ENCODE measurements at places on chromosomes 7 and 10.
A peak's percentile ranks its signal among the peaks of the same experiment; 100 is the strongest.

DNA sequence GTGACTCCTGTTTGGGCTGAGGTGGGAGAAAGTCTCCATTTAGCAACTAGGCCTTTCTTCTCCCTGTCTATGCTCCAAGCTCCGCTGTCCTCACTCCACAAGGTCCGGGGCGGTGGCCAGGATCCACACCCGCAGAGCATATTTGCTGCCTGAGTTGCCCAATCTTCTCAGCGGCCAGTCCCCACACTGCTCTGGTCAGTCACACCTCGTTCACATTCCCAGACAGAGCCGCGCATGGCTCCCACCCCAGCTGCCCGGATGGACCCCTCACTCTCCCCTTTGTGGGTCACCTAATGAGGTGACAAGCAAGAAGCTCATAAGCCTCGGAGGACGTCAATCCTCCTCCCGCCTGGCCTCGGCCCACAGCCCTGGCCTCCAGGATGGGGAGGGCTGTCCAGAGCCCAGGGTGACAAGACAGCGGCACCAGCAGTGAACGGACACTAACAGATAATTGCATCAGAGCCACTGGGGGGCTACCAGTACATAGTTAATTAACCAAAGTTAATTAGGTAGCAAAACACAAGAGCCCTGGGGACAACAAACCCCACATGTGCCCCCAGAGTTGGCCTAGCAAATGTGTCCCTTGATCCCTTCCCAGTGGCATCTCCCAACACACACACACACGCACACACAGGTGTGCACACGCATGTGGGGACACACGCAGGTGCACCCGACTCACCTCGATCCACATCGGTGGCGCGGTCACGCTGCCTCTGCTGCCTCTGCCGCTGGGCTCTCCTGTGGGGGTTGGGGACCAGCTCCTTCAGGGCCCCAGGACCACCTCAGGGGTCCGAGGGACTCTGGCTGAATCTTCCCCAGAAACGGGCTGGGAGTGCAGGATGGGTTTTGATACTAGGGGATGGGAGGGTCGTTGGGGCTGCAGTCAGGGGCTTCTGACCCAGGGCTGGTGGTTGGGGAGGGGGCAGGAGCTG is 11.8 kb downstream of the EPHA1 start:
- DNase-seq = peak; percentile 36

- DNase-seq = peak; percentile 95
These were observed at the start of gene PCGF6 for GRCh38 chr10:103350517-103351260. Gene PCGF6 (minus strand): TSS chr10:103351140. CDS start chr10:103351066, 74 bp downstream.

DNA sequence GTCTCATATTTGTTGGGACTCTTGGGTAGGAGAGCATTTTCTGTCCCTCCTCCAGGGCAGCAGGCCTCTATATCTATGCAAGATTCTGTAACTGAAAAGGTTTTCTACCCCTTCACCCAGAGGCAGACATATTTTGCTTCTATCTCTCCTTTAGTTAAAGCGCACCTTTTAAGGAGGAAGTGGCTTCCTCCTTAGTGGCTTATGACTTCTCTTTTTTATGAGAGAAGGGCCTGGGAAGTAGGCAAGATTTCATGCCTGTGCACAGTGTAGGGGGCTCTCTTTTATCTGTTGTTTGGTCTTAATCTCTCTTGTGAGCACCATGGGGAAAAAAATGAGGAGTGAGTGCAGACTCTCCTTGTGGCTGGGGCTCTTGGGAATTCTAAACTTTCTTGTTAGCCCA is 122.1 kb downstream of the LRMDA start:
- DNase-seq = no peak

- no peak for DNase-seq
These were observed 64.6 kb downstream of the JCAD start for GRCh38 chr10:29994811-29995210.

GRCh38 chr7:2090526-2091520 is 141.9 kb downstream of the MAD1L1 start:
- DNase-seq = no peak

DNA sequence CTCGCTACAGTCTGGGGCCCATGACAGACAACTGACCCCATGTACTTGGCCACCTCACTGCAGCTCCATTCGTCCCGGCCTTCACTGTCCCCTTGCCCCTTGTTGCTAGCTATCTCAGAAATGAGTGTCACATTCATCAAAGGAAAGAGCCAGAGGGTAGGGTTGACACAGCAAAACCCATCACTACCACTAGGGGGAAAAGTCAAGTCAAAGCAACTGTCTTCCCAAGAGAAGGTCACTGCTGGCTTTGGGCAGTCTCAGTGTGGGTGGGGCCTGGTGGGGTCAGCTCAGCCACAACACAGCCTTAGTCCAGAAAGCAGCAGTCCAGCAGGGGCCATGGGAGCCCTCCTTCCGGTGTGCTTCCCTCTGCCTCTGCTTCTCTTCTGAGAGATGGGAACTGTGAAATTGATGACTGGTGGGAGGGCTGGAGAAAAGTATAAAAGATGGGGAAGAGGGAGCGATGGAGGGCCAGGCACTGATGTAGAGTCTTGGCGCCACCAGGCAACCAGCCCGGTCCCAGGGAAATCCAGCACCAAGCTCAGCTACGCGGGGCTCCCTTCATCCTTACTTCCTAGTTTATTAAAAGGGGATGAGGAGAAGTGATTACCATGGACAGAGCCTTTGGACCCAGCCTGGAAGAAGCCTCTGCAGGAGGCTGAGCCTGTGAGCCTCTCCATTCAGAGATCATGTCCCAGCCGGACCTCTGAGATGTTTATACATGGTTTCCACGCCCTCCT is 58.0 kb downstream of the PLXNA4 start:
- DNase-seq = no peak

DNA sequence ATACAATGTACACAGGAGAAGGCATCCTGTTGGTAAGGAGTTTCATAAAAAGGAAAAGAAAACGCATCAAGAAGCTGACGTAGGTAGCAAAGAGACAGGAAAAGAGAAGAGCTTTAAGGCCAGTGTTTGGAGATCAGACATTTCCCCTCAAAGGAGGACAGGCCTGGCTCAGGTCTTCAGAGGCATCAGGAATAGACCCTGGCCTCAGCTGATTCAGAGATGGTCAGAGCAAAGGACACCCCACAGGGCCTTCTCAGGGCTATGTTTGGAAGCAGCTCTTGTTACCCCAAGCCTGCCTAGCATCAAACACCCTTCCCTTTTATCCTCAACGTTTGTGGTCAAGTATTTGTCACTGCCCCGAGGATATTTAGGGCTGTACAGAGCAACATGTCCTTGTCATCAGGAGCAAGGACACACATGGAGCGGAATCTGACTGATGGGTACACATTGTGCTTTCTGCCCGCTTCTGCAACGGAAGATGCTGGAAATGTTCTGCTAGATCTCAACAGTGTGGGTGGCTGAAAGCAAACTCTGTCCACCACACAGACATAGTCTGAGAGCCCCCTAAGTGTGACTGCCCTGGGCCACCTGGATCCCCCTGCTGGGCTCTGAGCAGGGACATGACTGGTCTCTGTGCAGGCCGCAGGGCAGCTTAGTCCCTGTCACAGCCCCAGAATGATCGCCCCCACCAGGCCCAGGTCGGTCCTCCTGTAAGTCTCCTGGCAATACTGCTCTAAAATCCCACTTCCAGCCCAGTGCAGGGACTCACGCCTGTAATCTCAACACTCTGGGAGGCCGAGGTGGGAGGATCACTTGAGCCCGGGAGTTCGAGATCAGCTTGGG is 1.0 kb upstream of the ZDHHC4 start:
- no peak for DNase-seq

GRCh38 chr10:73167458-73167782 is 388 bp downstream of the ECD start:
- no peak for DNase-seq

DNA sequence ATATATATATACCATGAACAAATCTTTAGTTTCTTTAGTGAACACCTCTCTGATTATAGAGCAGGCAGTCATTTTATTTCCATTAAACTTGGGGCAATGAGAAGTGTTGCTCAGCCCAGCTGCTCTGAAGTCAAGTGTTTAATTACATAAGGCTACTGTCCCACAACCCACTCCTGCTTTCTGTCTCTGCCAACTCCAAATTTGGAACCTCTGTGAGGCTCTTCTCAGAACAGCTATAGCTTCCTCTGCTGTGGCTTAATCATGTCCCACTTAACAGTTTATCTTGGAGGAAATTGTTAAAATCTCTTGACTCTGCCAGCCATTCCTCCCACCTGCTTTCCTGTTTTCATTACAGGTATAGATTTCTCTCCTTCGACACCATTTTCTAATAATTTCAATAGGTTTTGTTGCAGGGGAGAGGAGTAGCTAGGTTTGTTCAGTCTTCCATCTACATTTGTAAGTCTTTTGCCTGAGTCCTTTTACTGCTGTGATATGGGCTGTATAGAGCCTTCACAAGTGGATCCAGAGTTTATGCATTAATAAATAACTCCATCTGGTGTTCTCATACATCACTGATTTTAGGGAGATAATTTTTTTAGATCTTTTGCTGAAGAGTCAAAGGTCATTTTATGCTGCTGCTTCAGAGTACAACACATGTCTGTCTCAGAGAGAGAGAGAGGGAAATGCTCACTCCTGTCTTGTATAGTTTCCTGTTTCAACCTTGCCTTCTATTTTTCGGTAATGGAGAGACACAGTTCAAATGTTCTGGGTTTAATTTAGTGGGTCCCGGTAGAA is 170.4 kb downstream of the WNT2 start:
- no peak for DNase-seq

- DNase-seq = no peak
These were observed 4.5 kb downstream of the GHRHR start for GRCh38 chr7:30968294-30968693.

- peak; percentile 7 for DNase-seq
These were observed 78.3 kb downstream of the ATRNL1 start for GRCh38 chr10:115171392-115171960.

GRCh38 chr10:102927311-102928010 is 9.4 kb downstream of the CNNM2 start:
- DNase-seq = no peak

DNA sequence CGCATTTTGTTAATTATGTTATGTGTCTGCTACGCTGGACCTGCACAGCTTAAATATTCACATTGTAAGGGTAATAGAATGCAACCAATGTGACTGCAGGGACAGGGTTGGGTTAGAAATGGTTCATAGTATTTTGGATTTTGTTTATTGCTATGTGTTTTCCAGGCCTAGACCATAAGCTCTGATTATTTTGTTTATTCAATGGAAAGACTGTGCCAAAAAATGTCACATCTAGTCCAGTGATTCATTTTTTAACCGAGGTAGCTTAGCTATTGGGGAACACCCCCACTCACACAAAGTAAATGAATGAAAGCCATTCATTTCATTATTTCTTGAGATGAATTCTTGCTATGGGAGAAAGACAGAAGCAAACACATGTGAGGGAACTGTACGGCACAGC is 516.5 kb upstream of the ANKRD30A start:
- peak; percentile 33 for DNase-seq

- DNase-seq = no peak
These were observed 124.1 kb upstream of the EFCAB10 start for GRCh38 chr7:105705427-105705826.

- no peak for DNase-seq
These were observed 73.5 kb downstream of the CUX1 start for GRCh38 chr7:101890749-101891523.

Data from astrocyte of the hippocampus (primary cell).